A549 treated with DMSO at 1 μM for 4 hours (cell line): ENCODE measurements at places on chromosomes 6 and 20. TPM values are rescaled to one million over a fixed set of nuclear protein-coding genes. Genes with fewer than 3 reads are reported as not detected.

Gene PRDM13
- total RNA-seq: 0.83 to 1.2 TPM (median 0.93 TPM) in 5 replicates

Gene CALHM6
- total RNA-seq: 0.45 TPM in 1 of 5 replicates, not detected in the others

Gene ALDH8A1
- 0.06 to 0.30 TPM (median 0.18 TPM) in 5 replicates for total RNA-seq

Gene SPATS1
- not detected in 5 replicates for total RNA-seq

Gene SNRPB2
- 119 to 143 TPM (median 132 TPM) in 5 replicates for total RNA-seq

Gene OXT
- total RNA-seq: not detected in 5 replicates

Gene OR14J1
- total RNA-seq: not detected in 5 replicates

Gene ZC2HC1B
- not detected in 5 replicates for total RNA-seq

Gene WFDC2
- 0.15 to 0.19 TPM in 2 of 5 replicates, not detected in the others for total RNA-seq

Gene TGM3
- total RNA-seq: 0.07 to 0.11 TPM (median 0.08 TPM) in 3 of 5 replicates, not detected in the others

Gene SERPINB6
- total RNA-seq: 133 to 147 TPM (median 141 TPM) in 5 replicates

Gene PAX1
- total RNA-seq: 0.05 TPM in 1 of 5 replicates, not detected in the others

Gene SRSF12
- total RNA-seq: 0.84 to 1.6 TPM (median 1.1 TPM) in 5 replicates

Gene SNRPB
- 932 to 1,046 TPM (median 968 TPM) in 5 replicates for total RNA-seq

Gene RNF182
- 2.9 to 4.0 TPM (median 3.4 TPM) in 5 replicates for total RNA-seq

Gene KIF25
- total RNA-seq: 0.06 to 0.07 TPM in 2 of 5 replicates, not detected in the others

Gene SCUBE3
- 0.05 to 0.07 TPM (median 0.06 TPM) in 5 replicates for total RNA-seq

Gene ULBP1
- total RNA-seq: 0.84 to 1.1 TPM (median 1.0 TPM) in 5 replicates

Gene UBE2C
- 225 to 256 TPM (median 248 TPM) in 5 replicates for total RNA-seq

Gene SLC32A1
- total RNA-seq: not detected in 5 replicates

Gene IP6K3
- total RNA-seq: 0.06 to 0.15 TPM (median 0.09 TPM) in 5 replicates

Gene GTSF1L
- not detected in 5 replicates for total RNA-seq

Gene MAPK13
- 0.71 to 1.5 TPM (median 0.93 TPM) in 5 replicates for total RNA-seq

Gene TREML2
- not detected in 5 replicates for total RNA-seq

Gene TBC1D7
- total RNA-seq: 31.1 to 38.3 TPM (median 33.5 TPM) in 5 replicates

Gene RAD21L1
- 0.05 to 0.12 TPM in 2 of 5 replicates, not detected in the others for total RNA-seq

Gene HLA-DQA1
- total RNA-seq: not detected in 5 replicates

Gene CRISP3
- total RNA-seq: not detected in 5 replicates

Gene IL17F
- total RNA-seq: not detected in 5 replicates

Gene TFAP2A
- 15.9 to 20.0 TPM (median 18.4 TPM) in 5 replicates for total RNA-seq

Gene C4B
- 0.72 to 1.2 TPM (median 0.84 TPM) in 5 replicates for total RNA-seq

Gene MUCL3
- 0.02 to 0.05 TPM (median 0.03 TPM) in 3 of 5 replicates, not detected in the others for total RNA-seq

Gene UNC5CL
- total RNA-seq: 0.28 to 0.38 TPM (median 0.33 TPM) in 5 replicates

Gene PBOV1
- not detected in 5 replicates for total RNA-seq

Gene PDE10A
- 32.3 to 38.5 TPM (median 35.3 TPM) in 5 replicates for total RNA-seq

Gene TPD52L1
- 43.9 to 52.4 TPM (median 45.8 TPM) in 5 replicates for total RNA-seq

Gene SNPH
- 3.8 to 5.6 TPM (median 4.6 TPM) in 5 replicates for total RNA-seq

Gene PM20D2
- total RNA-seq: 10.2 to 18.4 TPM (median 14.8 TPM) in 5 replicates

Gene CCN6
- not detected in 5 replicates for total RNA-seq

Gene RGS19
- total RNA-seq: 15.3 to 25.0 TPM (median 23.1 TPM) in 5 replicates

Gene GPX5
- total RNA-seq: not detected in 5 replicates

Gene BRPF3
- 11.1 to 13.4 TPM (median 12.1 TPM) in 5 replicates for total RNA-seq

Gene CCDC170
- 0.07 to 0.40 TPM (median 0.20 TPM) in 4 of 5 replicates, not detected in the other for total RNA-seq

Gene TMEM200A
- total RNA-seq: 0.07 to 0.08 TPM (median 0.08 TPM) in 5 replicates

Gene C6orf141
- total RNA-seq: 21.2 to 29.9 TPM (median 24.9 TPM) in 5 replicates

Gene PACRG
- 0.12 TPM in 1 of 5 replicates, not detected in the others for total RNA-seq

Gene RAET1G
- total RNA-seq: 7.5 to 12.2 TPM (median 10.3 TPM) in 5 replicates

Gene OR12D3
- not detected in 5 replicates for total RNA-seq

Gene CST3
- total RNA-seq: 234 to 361 TPM (median 335 TPM) in 5 replicates

Gene RHAG
- total RNA-seq: 0.05 to 0.07 TPM in 2 of 5 replicates, not detected in the others

Gene ARMC2
- total RNA-seq: 1.5 to 3.8 TPM (median 2.1 TPM) in 5 replicates
